ENCODE measurements at places on chromosomes 5 and 9.

DNA sequence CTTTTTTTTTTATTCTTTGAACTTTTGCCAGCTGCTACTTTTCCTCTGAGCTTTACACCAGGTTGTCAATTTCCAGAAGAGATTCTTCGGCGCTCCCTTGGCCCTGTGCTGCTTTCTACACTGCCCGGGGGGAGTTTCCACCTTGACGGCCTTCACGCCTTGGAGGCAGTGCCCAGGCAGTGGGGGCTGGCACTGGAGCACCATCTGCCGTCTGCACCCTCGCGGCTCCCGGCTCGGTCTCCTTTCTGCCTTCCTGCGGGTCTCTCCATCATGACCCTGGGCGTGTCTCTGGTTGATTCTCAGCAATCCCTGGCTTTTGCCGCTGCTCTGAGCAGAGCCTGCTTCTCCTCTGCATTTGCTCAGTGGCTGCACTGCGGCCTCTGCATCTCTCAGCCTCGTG lies 2.9 kb downstream of the SLC6A18 start:
- no peak for DNase-seq

- no peak for DNase-seq
Measured at GRCh38 chr5:131509801-131510200, 125.2 kb downstream of the RAPGEF6 start.

GRCh38 chr9:79447762-79448161 lies 124.0 kb upstream of the TLE4 start:
- no peak for DNase-seq

- no peak for DNase-seq
Measured at GRCh38 chr5:126757713-126758357, 19.1 kb upstream of the LMNB1 start.
